ENCODE measurements at places on chromosomes 12 and 14. TPM values are rescaled to one million over a fixed set of nuclear protein-coding genes. Genes with fewer than 3 reads are reported as not detected.

DNA sequence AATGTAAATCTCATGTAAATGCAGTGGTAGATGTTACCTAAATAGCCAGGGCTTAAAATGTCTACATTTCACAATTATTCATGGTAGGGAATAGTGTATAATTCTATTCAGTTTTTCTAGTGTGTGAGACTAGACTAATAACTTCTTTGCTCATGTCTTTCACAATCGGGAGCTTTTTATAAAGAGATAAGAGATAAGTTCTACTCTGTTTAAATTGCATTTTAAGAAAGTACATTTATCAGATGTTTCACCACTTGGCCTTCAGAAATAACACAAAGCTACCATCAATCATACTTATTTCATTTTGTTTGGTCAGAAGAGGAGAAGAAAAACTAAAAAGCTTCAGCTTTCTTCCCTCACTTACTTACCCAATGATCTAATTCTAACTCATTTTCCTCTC is 725.5 kb upstream of the FLRT2 start:
- DNase-seq: no peak

- no peak for DNase-seq
Measured at GRCh38 chr14:104171029-104171697, 32.8 kb downstream of the KIF26A start.

DNA sequence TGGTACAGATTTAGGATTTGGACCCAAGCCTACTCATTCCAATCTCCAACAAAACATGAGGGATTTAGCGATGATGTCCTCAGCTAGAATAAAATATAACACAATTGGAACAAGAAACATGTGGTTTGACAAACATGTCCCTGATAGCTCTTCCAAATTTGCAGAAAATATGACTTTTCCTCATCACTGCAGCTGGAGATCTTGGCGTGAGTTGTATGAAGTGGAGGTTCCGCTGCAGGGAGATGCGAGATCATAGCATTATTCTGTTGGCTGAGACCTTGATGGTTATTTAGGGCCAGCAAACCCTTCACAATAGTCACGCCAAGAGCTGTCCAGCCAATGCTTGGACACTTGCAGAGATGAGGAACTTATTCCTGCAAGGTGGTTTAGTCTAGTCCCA is 413.4 kb upstream of the TBX3 start:
- no peak for DNase-seq

- DNase-seq: no peak
Measured at GRCh38 chr14:91706996-91707395, 24.9 kb downstream of the CATSPERB start.

DNA sequence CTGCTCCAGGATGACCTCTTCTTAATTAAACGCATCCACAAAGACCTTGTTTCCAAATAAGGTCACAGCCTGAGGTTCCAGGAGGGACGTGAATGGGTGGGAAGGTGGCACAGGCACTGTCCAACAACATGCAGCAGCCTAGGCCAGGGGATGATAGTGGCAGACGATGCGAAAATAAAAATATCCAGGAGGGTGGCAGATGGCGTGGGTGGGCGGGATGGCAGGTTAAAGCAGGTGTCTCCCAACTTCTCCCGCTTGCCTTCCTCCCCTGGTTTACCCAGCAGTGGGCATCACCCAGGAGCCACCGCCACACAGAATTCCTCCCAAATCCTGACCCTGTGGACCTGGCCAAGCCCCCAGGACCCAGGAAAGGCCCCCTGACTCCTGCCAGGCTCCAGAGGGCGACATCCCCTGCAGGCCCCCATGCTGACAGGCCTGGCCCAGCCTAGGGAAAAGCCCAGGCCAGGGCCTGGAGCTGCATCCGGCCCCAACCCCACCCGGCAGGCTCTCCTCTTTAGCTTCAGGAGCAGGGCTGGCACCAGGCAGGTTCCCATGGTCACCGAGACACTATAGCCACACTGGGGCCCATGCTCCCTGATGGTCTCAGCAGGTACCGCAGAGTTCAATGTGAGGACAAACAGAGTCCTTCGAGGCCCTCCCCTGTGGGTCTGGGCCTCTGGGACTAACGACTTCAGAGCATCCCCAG is 9.7 kb downstream of the NCOR2 start:
- DNase-seq: no peak

DNA sequence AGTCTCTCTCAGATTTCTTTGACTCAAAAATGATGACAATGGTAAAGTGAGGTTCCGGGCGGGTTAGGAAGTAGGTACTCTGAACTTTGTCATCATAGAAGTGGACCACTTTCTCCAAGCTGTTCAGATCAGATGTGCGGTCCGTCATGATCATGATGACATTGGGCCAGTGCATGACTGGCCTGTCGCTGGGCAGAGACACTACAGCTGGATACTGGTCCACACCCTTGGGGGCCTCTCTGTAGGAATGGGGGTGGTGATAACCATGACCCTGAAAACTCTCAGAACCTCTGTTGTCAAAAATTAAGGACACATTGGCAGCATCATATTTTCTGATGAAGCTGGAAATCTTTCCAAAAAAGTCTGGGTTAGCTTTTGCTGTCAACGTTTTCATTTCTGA is 28.2 kb downstream of the KICS2 start:
- DNase-seq: no peak

DNA sequence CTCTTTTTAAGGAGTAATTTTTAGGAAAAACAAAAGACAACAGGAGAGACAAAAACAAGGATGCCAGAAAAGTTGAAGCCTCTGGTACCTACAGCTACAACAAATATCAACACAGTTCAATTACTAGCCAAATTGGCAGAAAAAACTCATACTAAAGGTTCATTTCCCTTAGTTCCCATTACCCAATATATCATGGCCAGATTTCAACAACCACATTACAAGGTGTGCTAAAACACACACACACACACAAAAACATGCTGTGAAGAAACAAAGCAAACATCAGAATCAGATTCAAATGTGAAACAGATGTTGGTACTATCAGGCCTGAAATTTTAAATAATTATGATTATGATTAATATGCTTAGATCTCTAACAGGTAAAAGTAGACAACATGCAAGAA is 272.7 kb upstream of the CLEC14A start:
- no peak for DNase-seq

- DNase-seq: peak; percentile 41
Measured at GRCh38 chr12:103799857-103800771, 40.9 kb downstream of the NT5DC3 start.

DNA sequence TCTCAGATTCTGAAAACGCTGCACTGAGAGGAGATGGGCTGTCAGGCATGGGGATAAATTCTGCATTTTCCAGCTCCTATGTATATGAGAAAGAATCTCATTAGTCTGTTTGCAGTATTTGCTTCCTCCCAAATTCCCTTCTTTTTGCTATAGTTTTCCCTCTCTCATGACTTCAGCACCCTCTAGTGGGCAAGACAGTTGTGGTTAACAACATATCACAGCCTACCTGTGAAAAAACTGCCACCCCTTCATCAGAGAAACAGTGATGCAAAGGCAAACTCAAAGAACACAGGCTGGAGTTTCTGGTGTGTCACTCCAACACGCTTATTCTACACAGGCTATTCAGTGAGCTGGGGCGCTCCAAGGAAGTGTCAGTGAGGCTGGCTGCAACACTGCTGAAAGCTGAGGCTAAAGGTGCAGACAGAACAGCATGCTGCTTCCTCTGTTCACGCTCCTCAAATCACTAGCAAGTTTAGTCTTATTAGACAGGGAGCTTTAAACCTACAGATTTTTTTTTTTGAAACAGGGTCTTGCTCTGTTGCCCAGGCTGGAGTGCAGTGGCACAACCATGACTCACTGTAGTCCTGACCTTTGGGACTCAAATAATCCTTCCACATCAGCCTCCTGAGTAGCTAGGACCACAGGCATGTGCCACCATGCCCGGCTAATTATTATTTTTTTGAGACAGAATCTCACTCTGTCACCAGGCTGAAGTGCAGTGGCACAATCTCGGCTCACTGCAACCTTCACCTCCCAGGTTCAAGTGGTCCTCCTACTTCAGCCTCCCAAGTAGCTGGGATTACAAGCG is 19.3 kb downstream of the ZC2HC1C start:
- DNase-seq: no peak

DNA sequence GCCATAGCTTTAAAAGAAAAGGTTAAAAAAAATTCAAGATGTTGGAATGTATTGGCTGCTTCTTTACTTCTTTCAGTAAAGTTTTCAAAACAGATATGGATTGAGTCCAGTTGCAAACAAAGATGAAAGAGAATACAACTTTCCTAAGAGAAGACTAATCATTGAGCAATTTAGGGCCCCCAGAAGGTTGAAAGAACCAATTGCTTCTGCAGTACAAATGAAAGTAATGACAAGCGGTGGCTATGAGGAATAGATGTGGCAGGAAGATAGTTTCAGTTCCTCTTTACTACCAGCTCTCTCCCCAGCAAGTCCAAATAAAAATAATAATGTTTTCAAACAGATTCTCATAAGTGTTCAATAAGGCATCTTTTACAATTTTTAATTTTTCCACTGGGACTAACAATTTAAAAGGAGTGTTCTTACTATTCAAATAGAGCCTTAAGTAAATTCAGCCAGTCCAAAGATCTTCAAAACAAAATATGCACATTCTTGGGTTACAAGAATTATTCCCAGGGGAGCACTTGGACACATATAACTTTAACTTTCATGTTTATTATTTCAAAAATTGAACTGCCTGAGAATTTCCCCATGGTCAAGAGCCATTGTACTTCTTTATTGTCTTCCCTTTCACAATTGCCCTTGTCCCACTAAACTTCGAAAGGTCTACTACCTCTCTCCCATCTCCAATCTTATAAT is 62.3 kb upstream of the PPP1R12A start:
- no peak for DNase-seq

Gene TRPV4
- total RNA-seq: 5.8 TPM

Gene ST8SIA1
- not detected for total RNA-seq

Gene ING4
- 11.3 TPM for total RNA-seq

Gene A2M
- total RNA-seq: 2,753 TPM

Gene VWF
- 10.6 TPM for total RNA-seq
